ENCODE measurements at places on chromosomes 12 and 14. TPM values are rescaled to one million over a fixed set of nuclear protein-coding genes. Genes with fewer than 3 reads are reported as not detected.

KRT71 gene
- total RNA-seq = not detected

MVK gene
- 40.3 TPM for total RNA-seq

SLCO1B1 gene
- total RNA-seq = not detected

IL31 gene
- total RNA-seq = not detected

Data from endothelial cell of umbilical vein (primary cell).